Activated CD8-positive, alpha-beta memory T cell treated with anti-CD3 and anti-CD28 coated beads for 1 hour (primary cell): ENCODE measurements at places on chromosomes 1 and 21.
A peak's percentile ranks its signal among the peaks of the same experiment; 100 is the strongest.

DNA sequence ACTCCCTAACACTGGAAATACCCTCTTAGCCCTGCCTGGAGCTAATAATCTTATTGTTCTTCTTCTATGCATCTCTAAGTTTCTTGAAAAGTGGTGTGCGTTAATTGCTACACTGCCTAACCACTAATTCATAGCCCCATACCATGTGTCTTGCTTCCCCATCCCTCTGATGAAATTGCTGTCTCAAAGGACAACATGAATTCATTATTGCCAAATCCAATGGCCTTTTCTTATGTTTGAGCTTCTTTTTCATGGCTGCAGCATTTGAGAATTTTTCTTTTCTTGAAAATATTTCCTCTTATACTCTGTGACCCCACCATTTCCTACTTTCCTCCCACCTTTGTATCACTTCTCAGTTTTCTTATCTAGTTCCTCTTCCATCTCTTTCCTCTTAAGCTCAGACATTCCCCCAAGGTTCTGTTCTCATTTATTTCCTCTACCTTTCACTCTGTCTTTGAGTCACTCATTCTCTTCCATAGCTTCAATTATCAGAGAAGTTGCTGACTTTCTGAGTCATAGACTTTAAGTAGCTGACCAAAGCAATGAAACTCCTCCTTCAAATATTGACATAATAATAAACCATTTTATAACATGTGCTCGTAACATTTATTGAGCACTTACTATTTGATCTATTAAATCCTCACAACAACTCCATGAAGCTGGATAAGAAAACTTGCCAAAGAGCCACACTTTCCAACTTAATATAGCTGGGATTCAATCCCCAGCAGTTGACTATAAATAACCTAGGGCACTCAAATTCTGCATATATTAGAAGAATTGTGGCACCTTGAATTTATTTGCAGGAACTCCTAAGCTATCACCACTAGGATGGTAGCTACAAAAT is 35.5 kb upstream of the ATP6V1G3 start:
- DNase-seq, result no peak

- no peak for DNase-seq
These were observed 206.3 kb downstream of the FOXD2 start for GRCh38 chr1:47644212-47644573.

- no peak for DNase-seq
These were observed 156.9 kb downstream of the EDEM3 start for GRCh38 chr1:184597650-184598357.

GRCh38 chr1:8202182-8202905 is 115.6 kb upstream of the SLC45A1 start:
- DNase-seq, result no peak

DNA sequence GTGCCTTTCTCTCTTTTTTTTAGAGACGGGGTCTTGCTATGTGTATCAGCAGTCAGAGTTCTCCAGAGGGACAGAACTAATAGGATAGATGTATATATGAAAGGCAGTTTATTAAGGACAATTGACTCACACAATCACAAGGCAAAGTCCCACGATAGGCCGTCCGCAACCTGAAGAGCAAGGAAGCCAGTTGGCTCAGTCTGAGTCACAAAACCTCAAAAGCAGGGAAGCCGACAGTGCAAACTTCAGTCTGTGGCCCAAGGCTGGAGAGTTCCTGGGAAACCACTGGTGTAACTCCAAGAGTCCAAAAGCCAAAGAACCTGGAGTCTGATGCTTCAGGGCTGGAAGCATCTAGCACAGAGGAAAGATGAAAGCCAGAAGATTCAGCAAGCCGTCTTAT is 16.3 kb upstream of the H3-3A start:
- DNase-seq, result no peak

- no peak for DNase-seq
These were observed 685 bp upstream of the SYT6 start for GRCh38 chr1:114154146-114154962.

DNA sequence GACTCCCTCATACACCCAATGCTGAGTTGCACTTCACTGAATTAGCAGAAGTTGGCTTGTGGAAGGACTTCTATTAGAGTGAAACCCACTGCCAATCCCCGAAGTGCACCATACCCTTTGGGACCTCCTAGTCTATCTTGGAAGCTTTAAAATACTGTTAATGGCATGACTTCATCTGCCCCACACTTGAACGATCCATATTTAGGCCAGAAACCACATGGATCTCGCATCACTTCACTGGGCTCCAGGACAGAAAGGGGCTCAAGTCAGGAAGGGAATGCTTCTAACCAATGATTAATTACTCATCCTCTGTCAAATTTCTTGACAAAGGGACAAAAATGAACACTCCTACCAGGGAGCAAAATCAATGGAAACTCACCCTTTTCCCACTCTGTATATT is 69.1 kb downstream of the BCAR3 start:
- no peak for DNase-seq

DNA sequence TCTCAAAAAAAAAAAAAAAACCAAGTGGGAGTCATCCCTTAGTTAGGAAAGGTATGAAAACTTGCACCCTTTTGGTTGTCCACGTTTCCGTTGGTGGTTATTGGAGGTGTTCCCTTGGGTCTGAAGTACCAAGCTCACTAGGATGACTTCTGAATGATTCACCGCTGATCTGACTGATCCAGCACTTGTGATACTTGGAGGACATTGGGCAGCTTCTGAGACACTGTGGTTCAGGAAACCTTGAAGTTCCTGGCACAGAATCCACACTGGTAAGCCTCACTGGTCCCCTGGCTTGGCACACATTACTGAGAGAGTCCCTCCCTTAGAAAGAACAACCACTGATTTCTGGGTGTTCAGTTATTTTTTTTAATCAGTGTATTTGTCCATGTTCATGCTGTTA is 91.9 kb downstream of the RYR2 start:
- DNase-seq, result no peak

- DNase-seq, result no peak
These were observed 5.9 kb upstream of the DPT start for GRCh38 chr1:168734946-168735345.

DNA sequence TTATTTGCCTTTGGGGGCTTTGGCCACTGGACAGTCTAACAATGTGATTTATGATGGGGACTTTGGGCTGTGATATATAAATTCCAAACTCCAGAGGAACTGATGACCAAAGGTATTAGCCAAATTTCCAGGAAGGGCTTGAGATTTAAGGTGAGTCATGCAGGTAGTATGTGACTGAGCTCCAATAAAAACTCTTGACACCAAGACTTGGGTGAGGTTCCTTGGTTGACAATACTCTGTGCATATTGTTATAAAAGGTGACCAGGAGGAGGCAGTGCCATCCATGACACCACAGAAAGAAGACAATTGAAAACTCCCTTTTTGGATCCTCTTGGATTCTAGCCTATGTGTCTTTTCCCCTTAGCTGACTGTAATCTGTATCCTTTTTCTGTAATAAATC is 392.7 kb upstream of the LRRC7 start:
- no peak for DNase-seq

DNA sequence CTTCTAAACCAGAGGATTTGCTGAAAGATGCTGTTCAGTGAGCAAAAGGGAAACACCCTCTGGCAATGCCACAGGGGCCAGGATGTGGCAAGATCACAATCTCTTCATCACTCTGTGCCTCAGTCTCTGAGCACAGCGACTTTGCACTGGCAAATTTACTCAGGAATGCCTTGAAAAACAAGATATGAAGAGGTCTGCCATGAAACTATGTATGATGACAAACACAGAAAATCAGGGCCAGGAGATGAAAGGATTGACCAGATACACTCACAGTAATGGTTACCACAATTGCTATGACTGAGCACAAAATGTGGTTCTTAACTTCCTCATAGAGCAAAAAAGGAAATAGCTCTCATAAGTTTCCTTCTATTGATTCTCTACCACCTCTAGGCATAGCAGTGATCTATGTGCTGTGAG is 5.8 kb downstream of the TTC13 start:
- DNase-seq, result peak; percentile 24

GRCh38 chr1:20114021-20114648 is 5.2 kb downstream of the PLA2G2D start:
- DNase-seq, result no peak

GRCh38 chr1:24932284-24932683 is 2.2 kb upstream of the RUNX3 start:
- DNase-seq, result no peak

DNA sequence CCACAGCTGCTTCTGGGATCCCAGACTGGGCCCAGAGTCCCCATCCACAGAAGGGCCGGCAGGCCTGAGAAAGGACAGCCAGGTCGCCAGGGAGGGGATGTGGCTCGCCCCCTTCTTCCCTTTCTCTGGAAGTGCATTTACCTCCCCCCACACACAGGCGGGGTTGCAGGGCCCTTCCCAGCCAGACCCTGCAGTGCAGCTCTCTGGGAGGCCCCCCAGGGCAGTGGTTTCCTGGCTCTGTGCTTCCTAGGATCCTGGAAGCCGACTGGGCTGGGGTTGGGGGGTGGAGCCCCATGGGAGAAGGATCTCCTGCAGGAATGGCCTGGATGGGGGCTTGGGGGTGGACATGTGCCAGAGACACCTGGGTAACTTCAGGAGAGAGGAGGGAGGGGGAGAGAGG is 4.2 kb upstream of the COL6A1 start:
- DNase-seq, result no peak

DNA sequence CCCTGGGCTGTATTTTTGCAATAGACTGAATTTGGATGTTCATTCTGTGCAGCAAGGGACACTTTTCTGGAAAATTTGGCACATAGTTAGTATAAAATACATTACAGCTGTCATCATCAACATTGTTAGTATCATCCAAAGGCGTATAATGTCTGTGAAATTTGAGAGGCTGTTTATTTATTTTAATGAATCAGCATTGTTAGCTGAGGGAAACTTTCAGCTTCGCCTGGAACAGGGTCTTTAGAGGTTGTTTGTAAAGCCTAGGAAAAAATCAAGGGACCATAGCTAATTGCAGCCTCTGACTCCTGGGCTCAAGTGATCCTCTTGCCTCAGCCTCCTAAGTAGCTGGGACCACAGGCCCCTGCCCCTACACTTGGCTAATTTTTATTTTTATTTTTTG is 106.8 kb upstream of the USP24 start:
- no peak for DNase-seq

- DNase-seq, result no peak
These were observed 74.4 kb upstream of the TTC34 start for GRCh38 chr1:2875707-2876561.

DNA sequence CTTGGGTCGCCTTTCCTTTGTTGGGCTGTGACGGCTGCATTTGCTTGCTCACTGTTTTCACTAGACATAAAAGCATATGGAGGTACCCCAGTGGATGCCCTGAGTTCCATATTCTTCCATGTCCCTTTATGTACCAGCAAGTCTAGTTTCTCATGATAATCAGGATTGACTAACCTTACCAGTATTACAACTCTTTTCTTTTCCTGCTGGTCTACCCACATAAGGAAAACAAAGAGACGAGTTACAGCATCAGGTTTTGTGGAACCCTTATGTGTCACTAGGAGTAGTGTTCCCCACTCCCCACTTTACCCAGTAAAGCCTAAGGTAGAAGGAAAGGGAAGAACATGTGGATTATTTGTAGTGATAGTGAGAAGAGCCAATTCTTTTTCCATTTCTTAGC is 16.4 kb upstream of the CENPF start:
- DNase-seq, result no peak

- DNase-seq, result no peak
These were observed 83.0 kb downstream of the ST6GALNAC5 start for GRCh38 chr1:76950306-76950705.

- DNase-seq, result no peak
These were observed 83.7 kb upstream of the CTTNBP2NL start for GRCh38 chr1:112312315-112312714.

DNA sequence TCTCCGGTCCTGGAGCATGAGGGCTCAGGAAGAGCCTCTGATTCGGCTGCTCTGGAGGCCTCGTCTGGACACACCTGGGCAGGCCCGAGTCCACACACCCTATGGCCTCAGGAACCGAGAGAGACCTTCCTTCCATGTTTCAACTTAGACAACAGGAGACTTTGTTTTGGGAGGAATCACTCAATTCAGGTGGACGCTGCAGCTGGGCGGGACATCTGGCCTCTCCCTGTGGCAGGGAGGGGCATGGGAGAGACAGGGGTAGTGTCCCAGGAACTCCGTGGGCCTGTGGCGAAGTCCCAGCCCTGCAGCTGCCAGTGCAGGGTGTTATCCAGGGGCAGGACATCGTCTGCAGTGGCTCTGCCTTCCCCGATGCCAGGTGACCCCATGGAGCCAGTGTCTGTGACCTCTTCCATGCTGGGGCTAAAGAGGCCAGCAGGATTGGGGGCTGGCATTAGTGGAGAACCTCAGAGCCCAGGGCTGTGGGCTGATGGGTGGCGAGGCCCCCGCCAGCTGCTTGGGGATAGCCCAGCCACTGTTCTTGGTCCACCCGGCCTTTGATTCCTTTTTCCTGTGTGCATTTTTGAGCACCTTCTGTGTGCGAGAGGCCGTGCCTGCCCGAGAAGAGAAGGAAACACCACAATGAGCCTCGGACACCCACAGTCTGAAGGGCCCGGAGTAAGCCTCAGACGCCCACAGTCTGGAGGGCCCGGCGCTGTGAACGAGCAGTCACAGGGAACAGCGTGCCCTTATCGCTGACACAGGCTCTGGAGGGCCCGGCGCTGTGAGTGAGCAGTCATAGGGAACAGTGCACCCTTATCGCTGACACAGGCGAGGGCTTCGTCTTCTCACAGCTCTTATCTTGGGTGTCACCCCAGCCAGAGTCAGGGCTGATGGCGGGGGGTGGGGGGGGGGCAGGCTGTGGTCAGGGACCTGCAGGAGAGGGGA is 6.2 kb downstream of the COL18A1 start:
- DNase-seq, result no peak

DNA sequence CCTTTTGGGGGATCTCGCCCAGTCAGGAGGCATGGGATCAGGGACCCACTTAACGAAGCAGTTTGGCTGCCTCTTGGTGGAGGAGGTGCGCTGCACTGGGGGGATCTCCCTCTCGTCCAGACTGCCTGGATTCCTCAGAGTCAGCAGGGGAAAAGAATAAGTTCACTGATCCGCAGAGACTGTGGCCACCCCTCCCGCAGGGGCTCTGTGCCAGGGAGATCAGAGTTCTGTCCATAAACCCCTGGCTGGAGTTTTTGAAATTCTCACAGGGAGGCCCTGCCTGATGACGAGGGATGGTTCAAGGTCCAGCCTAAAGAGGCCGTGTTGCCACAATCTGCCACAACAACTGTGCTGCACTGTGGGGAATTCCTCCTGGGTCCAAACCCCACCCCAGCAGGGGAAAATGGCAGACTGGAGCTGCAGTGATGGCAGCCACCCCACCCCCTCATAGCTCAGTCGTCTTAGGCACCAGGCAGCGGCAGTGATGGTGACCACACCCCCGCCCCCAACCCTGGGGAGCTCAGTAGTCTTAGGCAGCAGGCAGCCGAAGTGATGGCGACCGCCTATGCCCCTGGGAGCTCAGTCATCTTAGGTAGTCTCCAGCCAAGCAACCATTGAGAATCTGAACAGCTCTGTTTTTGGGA is 273.8 kb upstream of the USP25 start:
- no peak for DNase-seq

- DNase-seq, result no peak
These were observed 4.9 kb upstream of the AK5 start for GRCh38 chr1:77276941-77277340.

DNA sequence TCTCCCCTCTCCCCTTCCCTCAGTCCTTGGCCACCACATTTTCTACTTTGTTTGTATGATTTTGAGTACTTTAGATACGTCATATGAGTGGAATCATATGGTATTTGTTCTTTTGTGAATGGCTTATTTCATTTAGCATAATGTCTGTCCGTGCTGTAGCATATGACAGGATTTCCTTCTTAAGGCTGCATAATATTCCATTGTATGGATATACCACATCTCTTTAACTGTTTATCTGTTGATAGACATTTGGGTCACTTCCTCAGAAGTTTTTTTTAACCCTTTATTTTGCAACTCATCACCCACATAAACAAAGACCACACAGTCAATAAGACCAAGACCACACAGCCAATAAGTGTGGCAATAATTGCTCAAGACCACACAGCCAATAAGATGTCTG is 24.9 kb downstream of the FAM163A start:
- DNase-seq, result no peak
